ENCODE measurements at places on chromosomes 12 and 14.

DNA sequence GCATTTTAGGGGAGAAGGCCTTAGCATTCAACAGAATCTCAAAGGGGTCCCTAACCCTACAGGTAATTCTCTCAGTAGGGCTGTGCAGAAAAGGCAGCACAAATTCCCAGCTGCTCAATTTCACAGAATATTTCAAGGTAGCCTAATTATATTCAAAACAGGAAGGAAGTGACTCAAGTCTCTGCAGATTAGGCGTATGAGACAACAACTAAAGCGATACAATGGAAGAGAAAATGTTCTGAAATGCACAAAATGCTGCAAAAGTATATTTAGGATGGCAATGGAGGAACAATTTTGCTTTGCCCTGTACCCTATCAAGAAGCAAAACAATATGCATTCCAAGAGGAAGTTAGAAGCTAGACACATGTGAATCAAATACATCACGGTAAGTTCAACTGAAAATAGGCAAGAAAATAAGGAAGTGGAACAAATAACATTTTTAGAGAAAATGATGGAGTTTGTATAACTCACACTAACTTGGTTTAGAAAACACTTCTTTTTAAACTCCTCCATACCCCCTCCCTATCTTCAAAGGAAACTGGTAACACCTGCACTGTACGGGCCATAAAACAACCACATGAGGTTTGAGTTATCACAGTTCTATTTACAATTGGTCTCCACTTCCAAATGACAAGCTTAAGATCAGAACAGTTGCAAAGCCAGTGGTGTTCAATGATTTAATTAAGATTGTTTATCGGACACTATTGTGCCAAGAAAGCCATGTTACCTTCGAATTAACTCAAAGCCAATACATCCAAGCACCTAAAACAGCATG, 1.6 kb downstream of the GIT2 start:
- no peak for DNase-seq

DNA sequence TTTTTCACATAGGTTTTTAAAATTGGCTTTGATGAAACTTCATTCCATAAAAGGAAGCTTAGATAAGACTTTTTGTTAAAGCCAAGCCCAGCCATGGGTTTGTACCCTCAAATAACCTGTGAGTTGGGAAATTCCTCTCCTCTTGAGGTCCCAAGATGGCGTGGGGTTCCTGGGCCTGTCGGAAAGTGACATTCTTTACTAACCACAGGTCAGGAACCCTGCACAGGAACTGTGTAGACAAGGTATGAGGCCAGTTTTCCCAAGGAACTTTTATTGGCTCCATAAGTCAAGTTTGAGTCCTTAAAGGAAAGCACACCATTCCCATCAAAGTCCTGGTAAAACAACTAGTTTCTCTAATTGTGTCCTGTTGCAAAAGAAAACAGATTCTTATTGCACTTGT, 65.0 kb upstream of the AMN start:
- DNase-seq: no peak

DNA sequence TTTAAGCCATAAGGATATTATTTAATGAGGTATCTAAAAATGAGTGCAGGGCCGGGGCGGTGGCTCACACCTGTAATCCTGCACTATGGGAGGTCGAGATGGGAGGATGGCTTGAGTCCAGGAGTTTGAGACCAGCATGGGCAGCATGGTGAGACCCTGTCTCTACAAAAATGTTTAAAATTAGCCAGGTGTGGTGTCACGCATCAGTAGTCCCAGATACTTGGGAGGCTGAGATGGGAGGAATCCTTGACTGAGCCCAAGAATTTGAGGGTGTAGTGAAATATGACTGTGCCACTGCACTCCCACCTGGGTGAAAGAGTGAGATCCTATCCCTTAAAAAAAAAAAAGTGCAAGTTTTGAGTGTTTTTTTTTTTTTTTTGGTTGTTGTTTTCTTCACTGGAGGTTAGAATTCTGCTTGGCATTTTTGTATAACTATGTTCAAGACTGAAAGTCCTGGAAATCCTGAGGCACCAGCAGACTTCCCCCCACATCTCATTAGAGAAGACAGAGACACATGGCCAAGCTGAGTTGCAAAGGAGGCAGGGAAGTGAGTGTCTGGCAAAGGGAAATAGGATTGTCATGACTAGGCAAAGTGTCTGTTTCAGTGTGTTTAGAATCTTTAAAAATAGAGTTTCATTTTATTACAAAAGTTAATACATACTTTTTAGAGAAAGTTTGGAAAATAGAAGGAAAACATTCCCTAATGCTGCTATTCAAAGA, 53.5 kb upstream of the DUSP6 start:
- no peak for DNase-seq

- no peak for DNase-seq
Measured at GRCh38 chr12:68804657-68805591, 3.1 kb upstream of the MDM2 start.

DNA sequence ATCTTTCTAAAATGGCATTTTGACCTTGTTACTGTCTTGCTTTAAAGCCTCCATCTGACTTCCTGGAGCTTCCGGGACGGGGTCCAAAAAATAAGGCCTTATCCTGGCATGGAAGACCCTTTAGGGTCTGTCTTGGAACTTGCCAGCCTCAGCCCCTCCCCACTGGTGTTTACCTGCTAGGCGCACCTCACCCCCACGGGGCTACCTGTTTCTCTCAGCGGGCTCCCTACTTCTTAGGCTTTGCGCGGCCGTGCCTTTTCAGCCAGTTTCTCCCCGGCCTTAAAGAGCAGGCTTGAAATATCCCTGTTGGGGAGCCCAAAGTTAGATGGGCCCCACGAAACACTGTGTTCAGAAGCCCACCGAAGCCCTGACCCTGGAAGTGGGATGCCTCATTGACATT, 5.1 kb downstream of the RTL1 start:
- DNase-seq: no peak

- no peak for DNase-seq
Measured at GRCh38 chr14:50452296-50452695, 55.6 kb upstream of the CDKL1 start.

GRCh38 chr12:58681730-58682129, 238.6 kb downstream of the LRIG3 start:
- DNase-seq: no peak

GRCh38 chr12:27026257-27026656, 3.9 kb downstream of the MED21 start:
- DNase-seq: no peak

GRCh38 chr12:59444932-59445331, 150.9 kb upstream of the SLC16A7 start:
- DNase-seq: peak; percentile 42

DNA sequence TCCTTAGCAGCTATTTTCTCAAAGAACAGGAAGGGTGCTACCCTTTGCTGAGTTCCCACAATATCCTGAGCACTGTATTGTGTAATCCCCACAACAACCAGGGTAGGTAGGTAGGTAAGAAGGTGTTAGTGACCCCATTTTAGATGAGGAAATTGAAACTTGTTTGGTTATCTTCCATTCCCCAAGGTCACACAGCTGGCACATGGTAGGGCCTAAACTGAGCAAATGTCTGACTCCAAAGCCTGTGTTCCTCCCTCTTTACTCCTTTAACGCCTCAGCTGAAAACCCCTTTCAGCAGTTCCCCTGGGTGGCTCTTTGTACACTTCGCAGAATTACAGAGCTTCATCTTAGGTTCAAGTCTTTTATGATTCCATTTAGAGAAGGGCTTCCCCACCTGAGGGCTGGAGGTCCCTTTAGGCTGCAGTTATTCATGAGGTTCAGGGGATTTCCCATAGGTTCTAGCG, 26.5 kb upstream of the RIC8B start:
- DNase-seq: no peak

DNA sequence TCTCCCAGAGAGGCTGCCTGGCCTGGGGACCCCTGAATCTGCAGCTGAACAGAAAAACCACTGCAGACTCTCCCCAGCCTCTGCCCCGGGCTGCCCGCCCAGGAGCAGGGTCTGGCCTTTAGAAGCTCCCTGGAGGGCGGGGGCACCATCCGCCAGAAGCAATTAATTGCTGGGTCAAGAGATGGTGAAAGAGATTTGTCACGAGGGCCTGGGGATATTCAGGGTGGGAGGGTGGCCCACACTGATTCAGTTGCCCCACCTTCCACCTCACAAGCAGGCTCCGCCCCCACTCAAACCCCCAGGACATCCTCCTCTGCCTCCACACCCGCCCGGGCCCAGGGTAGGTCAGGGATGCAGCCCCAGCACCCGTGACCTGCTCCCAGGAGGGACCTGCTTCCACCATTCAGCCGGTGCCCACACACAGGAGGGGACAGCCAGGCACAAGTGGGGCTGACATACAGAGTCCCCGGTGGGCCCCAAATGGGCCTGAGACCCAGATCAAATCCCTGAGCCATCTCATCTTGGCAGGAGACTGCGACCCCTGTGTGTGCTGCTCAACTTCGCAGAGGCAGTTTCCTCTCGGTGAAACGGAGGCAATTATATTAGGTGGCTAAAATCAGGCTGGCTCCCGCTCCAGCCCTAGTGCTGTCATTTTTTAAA, 23.0 kb downstream of the NCOR2 start:
- DNase-seq: no peak

GRCh38 chr12:72010356-72010755, 71.7 kb downstream of the TPH2 start:
- peak; percentile 56 for DNase-seq

- DNase-seq: no peak
Measured at GRCh38 chr14:76673261-76673660, 88.0 kb upstream of the VASH1 start.

GRCh38 chr14:51644217-51644933, 7.3 kb upstream of the FRMD6 start:
- DNase-seq: peak; percentile 70

DNA sequence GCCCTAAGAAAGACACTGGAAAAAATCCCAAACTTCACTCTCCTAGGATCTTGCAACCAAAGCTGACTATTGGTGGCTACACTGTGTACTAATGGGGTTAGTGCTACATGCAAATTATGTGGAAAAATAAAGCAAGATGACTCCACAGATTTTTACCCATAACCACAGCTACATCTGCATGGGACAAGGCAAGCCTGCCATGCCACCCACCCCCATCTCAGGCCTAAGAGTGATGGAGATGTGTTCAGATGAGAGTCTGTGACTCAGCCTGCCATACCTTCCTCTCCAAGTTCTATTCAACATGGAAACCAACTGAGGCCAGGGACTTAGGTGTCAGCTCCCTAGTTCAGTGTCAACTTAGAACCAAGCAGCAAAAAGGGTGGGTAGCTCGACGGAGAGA, 206.2 kb downstream of the PELI2 start:
- peak; percentile 48 for DNase-seq

DNA sequence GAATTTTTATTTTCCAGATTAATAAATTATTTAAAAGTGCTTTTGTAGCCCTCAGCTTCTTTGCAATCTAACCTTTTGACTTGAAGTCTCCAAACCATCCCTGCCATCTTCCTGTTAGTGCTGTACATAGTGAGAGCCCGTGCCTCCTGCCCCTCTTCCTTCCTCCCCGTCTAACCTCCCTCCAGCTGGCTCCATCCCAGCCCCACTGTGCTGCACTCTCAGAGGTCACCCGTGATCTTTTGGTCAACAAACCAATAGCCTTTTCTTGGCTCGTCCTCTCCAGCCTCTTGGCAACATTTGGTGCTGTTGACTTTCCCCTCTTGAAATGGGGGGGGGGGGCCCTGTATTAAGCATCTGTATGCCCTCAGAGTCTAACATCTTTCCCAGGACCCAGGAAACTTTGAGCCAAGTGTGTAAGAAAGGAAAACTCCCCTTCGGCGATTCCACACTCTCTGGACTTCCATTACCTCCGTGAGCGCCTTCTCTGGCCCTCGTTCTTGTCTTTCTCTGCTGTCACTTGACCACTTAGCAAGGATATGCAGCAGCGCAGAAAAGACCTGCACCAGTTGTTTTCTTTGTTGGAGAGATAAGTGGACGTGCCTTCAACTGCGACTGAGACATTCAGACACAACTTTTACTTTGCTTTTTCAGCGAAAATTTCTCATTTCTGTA, 44.1 kb downstream of the FBXW8 start:
- DNase-seq: no peak

GRCh38 chr14:99281396-99281795, 9.4 kb upstream of the BCL11B start:
- no peak for DNase-seq

Measured in fibroblast of skin of scalp (primary cell).